Fibroblast of lung (primary cell): ENCODE measurements at places on chromosomes 3 and 15. TPM values are rescaled to one million over a fixed set of nuclear protein-coding genes. Genes with fewer than 3 reads are reported as not detected.

- H3K36me3 ChIP-seq, result peaks cover 10% of the 10 kb centered on the region
- DNase-seq, result peak; percentile 19
- no peaks in the 10 kb centered on the region for H3K27me3 ChIP-seq
- no peak overlapping the region for H3K27ac ChIP-seq
Measured at GRCh38 chr3:49158103-49158709, 7.9 kb downstream of the CCDC71 start.

GRCh38 chr3:72446218-72447058 lies 401.8 kb downstream of the SHQ1 start:
- peak within 1 kb of the TSS; percentile 59 for H3K27ac ChIP-seq
- H3K27me3 ChIP-seq, result no peaks in the 10 kb centered on the region
- peak within 1 kb of the TSS; percentile 52 for H3K4me3 ChIP-seq
- no peaks in the 10 kb centered on the region for H3K36me3 ChIP-seq
- no peaks in the 10 kb centered on the region for H3K4me1 ChIP-seq

GRCh38 chr3:102304550-102304949 lies 130.3 kb upstream of the ZPLD1 start:
- no peaks in the 10 kb centered on the region for H3K4me1 ChIP-seq
- no peak for DNase-seq
- no peaks in the 10 kb centered on the region for H3K36me3 ChIP-seq
- no peak overlapping the region for H3K27ac ChIP-seq

DNA sequence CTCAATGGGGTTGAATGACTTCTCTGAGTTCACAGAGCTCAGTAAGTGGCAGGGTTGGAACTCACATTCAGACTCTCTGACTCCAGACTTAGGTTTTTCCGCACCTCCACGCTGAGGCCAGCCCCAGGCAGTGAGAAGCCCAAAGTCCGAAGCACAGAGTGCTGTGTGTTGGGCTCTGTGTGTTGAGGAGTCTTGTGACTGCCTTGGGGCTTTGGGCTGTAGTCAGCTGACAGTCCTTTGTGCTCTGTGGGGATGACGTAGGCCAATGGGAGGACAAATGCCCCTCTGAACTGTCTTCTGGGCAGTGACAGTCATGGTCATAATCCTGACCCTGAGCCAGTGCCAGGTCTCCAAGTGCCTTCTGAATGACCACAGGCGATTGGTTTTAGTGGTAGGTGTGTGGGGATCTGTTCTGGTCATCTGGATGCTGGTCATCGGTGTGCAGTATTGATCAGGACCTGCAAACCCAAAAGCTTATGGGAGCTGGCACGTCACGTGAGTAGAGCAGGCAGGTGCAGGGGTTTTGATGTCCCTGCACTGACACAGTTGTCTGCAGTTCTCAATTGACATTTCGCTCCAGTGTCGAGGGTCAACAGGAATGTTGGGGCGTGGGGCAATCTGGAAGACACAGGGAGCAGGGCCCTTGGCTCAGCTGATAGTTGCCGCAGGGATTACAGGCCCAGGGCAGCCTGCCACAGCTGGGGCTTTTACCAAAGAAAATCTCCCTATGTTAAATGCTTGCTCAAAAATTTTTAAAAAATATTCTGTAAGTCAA lies 45.3 kb downstream of the CAPN3 start:
- no peaks in the 10 kb centered on the region for H3K27me3 ChIP-seq
- H3K4me1 ChIP-seq, result no peaks in the 10 kb centered on the region
- H3K4me3 ChIP-seq, result no peak overlapping the region
- no peak overlapping the region for H3K27ac ChIP-seq

- no peaks in the 10 kb centered on the region for H3K27me3 ChIP-seq
- no peaks in the 10 kb centered on the region for H3K4me1 ChIP-seq
- peak; percentile 50 for DNase-seq
- H3K4me3 ChIP-seq, result no peak overlapping the region
Measured at GRCh38 chr15:73403171-73403570, 34.4 kb upstream of the HCN4 start.

GRCh38 chr3:143222505-143222904 lies 102.9 kb downstream of the CHST2 start:
- H3K4me3 ChIP-seq, result no peak overlapping the region
- H3K36me3 ChIP-seq, result no peaks in the 10 kb centered on the region
- no peaks in the 10 kb centered on the region for H3K4me1 ChIP-seq
- H3K27ac ChIP-seq, result no peak overlapping the region
- no peaks in the 10 kb centered on the region for H3K27me3 ChIP-seq
- no peak for DNase-seq

Gene MEIS2
- total RNA-seq, result 16.9 and 31.0 TPM in 2 replicates

GRCh38 chr3:194357681-194358080 lies 6.6 kb upstream of the CPN2 start:
- H3K4me1 ChIP-seq, result no peaks in the 10 kb centered on the region
- no peak overlapping the region for H3K27ac ChIP-seq
- no peak for DNase-seq

Gene C3orf22
- not detected in 2 replicates for total RNA-seq

GRCh38 chr3:38651153-38651789 lies 1.8 kb upstream of the SCN5A start:
- peak; percentile 55 for DNase-seq
- peaks cover 4% of the 10 kb centered on the region for H3K4me1 ChIP-seq
- no peaks in the 10 kb centered on the region for H3K36me3 ChIP-seq
- H3K27ac ChIP-seq, result no peak overlapping the region

DNA sequence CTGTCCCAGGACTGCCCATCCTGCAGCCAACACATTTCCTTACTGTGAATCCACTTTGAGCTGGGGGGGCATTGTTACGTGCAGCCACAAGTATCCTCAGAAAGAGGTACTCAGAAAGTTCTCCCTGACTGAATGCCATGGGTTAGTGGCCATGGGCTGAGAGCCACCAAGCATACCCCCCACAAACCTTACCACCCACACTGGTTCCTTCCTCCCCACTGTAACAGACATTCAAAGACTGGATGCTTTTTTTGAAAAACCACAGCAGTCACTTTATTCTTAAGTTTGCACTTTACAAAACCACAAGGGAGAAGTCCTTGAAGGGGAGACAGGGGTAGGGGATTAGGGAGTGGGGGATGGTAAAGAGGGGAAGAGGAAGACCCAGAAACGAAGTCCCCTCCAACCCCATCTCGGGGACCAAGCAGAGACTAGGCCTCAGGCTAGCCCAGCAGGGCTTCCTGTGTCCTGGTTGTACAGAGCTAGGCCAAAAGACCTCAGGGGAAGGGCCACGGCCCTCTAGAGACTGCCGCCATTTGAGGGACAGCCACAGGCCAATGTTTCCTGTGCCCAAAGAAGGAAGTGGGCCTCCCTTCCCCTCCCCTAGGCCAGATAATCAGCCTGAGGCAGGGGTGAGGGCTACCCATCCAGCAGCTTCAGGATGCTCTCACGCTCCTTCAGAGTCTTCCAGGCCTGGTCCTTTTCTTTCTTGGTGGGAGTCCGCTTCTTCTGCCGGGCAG lies 10.1 kb upstream of the CAMK1 start:
- H3K27ac ChIP-seq, result no peak overlapping the region
- no peaks in the 10 kb centered on the region for H3K27me3 ChIP-seq
- DNase-seq, result no peak
- H3K4me3 ChIP-seq, result no peak overlapping the region
- H3K36me3 ChIP-seq, result peaks cover 11% of the 10 kb centered on the region
- peaks cover 2% of the 10 kb centered on the region for H3K4me1 ChIP-seq

DNA sequence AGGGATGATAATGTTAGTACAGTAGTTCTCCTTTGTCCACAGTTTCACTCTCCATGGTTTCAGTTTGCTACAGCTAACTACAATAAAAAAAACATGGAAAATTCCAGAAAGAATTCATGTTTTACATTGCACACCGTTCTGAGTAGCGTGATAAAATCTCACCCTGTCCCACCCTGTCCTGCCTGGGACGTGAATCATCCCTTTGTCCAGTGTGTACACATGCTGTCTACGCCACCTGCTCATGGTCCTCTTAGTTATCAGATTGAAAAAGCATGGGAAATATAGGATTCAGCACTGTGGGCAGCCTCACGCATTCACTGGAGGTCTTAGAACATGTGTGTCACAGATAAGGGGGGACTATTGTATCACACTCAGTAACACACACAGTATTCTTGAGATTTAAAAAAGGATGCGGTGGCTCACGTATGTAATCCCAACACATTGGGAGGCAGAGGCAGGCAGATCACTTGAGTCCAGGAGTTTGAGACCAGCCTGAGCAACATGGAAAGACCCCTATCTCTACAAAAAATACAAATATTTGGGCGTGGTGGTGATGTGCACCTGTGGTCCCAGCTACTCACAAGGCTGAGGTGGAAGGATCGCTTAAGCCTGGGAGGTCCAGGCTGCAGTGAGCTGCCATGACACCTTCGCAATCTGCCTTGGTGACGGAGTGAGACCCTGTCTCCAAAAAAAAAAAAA lies 8.7 kb upstream of the FLNB start:
- H3K4me3 ChIP-seq, result no peak overlapping the region
- no peaks in the 10 kb centered on the region for H3K4me1 ChIP-seq
- no peaks in the 10 kb centered on the region for H3K36me3 ChIP-seq
- H3K27me3 ChIP-seq, result no peaks in the 10 kb centered on the region
- DNase-seq, result no peak
- H3K27ac ChIP-seq, result no peak overlapping the region

Gene CKMT1B
- not detected in 2 replicates for total RNA-seq

- no peak overlapping the region for H3K27ac ChIP-seq
- H3K4me1 ChIP-seq, result no peaks in the 10 kb centered on the region
- H3K27me3 ChIP-seq, result no peaks in the 10 kb centered on the region
- no peak for DNase-seq
- no peaks in the 10 kb centered on the region for H3K36me3 ChIP-seq
Measured at GRCh38 chr3:62677926-62678325, 197.3 kb downstream of the CADPS start.

GRCh38 chr3:187027531-187028278 lies 97.4 kb downstream of the ST6GAL1 start:
- H3K4me3 ChIP-seq, result no peak overlapping the region
- DNase-seq, result no peak
- H3K4me1 ChIP-seq, result no peaks in the 10 kb centered on the region
- no peaks in the 10 kb centered on the region for H3K27me3 ChIP-seq
- H3K36me3 ChIP-seq, result no peaks in the 10 kb centered on the region

GRCh38 chr15:89743594-89743993 lies 7.5 kb downstream of the MESP1 start:
- DNase-seq, result no peak
- no peaks in the 10 kb centered on the region for H3K36me3 ChIP-seq
- no peak overlapping the region for H3K4me3 ChIP-seq
- H3K27ac ChIP-seq, result no peak overlapping the region
- H3K4me1 ChIP-seq, result no peaks in the 10 kb centered on the region
- peaks cover 12% of the 10 kb centered on the region for H3K27me3 ChIP-seq

GRCh38 chr3:61601831-61602230 lies 40.5 kb downstream of the PTPRG start:
- H3K27me3 ChIP-seq, result no peaks in the 10 kb centered on the region
- no peak overlapping the region for H3K27ac ChIP-seq
- H3K4me3 ChIP-seq, result no peak overlapping the region

GRCh38 chr3:129837065-129837642 lies 56.4 kb downstream of the TMCC1 start:
- no peaks in the 10 kb centered on the region for H3K4me1 ChIP-seq
- H3K27ac ChIP-seq, result no peak overlapping the region
- peak; percentile 18 for DNase-seq

DNA sequence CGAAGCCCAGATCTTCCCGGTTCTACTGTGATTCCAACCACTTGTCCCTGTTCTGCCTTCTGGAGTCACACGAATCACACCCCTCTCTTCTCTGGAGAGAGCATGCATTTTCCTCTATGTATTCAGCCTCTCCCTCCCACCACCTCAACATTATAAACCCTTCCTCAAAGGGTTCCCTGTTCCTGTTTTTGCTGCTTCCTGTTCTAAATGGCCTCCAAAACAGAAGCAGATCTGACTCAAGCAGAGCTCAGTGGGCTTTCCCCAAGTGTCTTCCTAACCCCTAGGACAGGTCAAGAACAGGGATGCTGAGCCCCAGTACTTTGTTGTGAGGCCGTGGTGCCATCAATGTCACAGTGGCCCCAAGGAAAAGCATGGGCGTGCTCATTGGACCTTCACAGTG lies 75.7 kb upstream of the ARNT2 start:
- no peak overlapping the region for H3K4me3 ChIP-seq
- no peaks in the 10 kb centered on the region for H3K27me3 ChIP-seq
- no peak for DNase-seq
- no peak overlapping the region for H3K27ac ChIP-seq

DNA sequence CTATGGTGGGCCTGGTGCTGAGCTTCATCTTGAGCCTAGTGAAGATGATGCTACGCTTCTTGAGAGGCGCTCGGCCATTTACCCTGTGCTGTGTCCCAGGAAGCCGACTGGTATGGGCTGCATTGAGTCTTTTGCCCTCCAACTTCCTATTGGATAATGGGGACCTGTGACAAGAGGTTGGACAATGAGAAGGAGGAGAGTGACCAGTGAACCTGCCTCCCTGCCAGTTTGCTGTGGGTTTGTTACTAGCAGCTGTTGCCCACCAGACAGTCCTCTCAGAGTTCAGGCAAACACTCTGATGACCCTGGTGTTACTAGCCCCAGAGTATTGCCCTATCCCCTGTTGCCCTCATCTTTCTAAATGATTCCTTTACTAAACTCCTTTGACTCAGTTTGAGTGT lies 99.6 kb upstream of the PFN2 start:
- peaks cover 7% of the 10 kb centered on the region for H3K4me1 ChIP-seq
- no peaks in the 10 kb centered on the region for H3K27me3 ChIP-seq
- no peak for DNase-seq

Gene XYLB
- 4.6 and 5.1 TPM in 2 replicates for total RNA-seq

Gene CD80
- total RNA-seq, result under 0.01 TPM in 2 replicates

Gene GABRG3
- not detected in 2 replicates for total RNA-seq

GRCh38 chr3:76723366-76723765 lies 316.5 kb upstream of the ROBO2 start:
- no peak for DNase-seq
- H3K27ac ChIP-seq, result no peak overlapping the region
- H3K4me1 ChIP-seq, result no peaks in the 10 kb centered on the region

GRCh38 chr3:31237887-31238286 lies 294.8 kb upstream of the STT3B start:
- H3K27me3 ChIP-seq, result no peaks in the 10 kb centered on the region
- no peak overlapping the region for H3K27ac ChIP-seq
- no peaks in the 10 kb centered on the region for H3K4me1 ChIP-seq

Gene SLC12A1
- not detected in 2 replicates for total RNA-seq

Gene NMB
- 3.1 and 3.6 TPM in 2 replicates for total RNA-seq

GRCh38 chr3:190621927-190622326 lies 108.0 kb downstream of the IL1RAP start:
- no peak overlapping the region for H3K27ac ChIP-seq
- no peaks in the 10 kb centered on the region for H3K27me3 ChIP-seq
- H3K36me3 ChIP-seq, result no peaks in the 10 kb centered on the region
- H3K4me1 ChIP-seq, result no peaks in the 10 kb centered on the region
- H3K4me3 ChIP-seq, result no peak overlapping the region
- peak; percentile 42 for DNase-seq
